ENCODE measurements at places on chromosomes 12 and 14.

DNA sequence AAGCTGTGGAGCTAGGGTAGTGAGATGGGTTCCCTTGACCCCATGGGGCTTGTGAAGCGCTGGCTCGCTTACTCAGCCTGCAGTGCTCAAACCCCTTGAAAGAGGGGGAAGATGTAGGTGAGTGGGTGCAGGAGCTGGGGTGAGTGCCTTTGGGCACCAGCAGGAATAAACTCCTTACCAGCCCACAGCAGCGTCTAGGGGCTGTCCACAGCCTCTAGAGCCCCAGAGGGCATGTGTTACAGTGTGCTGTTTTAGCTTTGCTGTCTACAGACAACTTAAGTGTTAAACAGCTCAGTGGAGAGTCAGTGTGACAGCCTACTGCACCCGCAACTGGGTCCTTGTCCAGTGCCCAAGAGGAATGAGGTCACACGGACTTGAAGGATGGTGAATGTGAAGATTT, 48.0 kb downstream of the TSPAN8 start:
- no peak for DNase-seq

- DNase-seq, result no peak
Observed at GRCh38 chr12:50090391-50090790, 5.2 kb downstream of the SMARCD1 start.

GRCh38 chr14:103385929-103386712, 906 bp downstream of the MARK3 start:
- DNase-seq, result no peak

- DNase-seq, result no peak
Observed at GRCh38 chr12:108783446-108783845, 52.1 kb upstream of the CORO1C start.

DNA sequence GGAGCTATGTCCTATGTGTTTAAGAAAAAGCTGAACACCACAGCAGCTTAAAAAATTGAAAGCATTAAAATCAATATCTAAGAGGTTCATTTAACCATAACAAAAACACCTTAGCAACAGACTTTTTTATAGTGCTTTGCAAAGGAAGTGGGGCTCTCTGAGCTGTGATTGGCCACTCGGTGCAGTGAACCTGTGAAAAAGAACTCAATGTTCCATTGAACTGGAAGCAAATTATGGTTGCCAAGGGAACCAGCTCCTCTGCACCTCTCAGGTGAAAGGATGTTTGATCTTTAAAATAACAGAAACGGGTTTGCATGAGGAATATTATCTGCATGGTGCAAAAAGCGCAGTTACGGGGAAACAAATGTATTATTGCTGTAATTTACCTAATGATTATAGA, 149.4 kb downstream of the SNAPC1 start:
- DNase-seq, result peak; percentile 52

DNA sequence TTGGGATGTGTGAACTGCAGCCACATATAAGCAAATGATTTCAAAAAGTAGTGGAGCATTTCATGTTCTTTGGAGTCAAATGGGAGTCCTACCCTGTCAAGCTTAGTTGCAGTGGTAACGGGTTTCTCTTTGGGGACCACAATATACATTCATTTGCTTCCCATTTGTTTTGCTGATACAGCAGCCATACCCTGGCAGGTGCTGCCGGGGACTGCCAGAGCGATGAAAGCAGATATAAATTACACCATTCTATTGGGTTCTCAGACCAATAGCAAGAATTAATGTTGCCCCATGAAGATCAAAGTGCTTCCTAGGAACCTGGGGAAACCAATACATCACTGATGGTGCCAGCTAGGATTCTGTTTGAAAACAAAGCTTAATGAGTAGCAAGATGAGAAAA, 1621.5 kb upstream of the FLRT2 start:
- DNase-seq, result no peak

DNA sequence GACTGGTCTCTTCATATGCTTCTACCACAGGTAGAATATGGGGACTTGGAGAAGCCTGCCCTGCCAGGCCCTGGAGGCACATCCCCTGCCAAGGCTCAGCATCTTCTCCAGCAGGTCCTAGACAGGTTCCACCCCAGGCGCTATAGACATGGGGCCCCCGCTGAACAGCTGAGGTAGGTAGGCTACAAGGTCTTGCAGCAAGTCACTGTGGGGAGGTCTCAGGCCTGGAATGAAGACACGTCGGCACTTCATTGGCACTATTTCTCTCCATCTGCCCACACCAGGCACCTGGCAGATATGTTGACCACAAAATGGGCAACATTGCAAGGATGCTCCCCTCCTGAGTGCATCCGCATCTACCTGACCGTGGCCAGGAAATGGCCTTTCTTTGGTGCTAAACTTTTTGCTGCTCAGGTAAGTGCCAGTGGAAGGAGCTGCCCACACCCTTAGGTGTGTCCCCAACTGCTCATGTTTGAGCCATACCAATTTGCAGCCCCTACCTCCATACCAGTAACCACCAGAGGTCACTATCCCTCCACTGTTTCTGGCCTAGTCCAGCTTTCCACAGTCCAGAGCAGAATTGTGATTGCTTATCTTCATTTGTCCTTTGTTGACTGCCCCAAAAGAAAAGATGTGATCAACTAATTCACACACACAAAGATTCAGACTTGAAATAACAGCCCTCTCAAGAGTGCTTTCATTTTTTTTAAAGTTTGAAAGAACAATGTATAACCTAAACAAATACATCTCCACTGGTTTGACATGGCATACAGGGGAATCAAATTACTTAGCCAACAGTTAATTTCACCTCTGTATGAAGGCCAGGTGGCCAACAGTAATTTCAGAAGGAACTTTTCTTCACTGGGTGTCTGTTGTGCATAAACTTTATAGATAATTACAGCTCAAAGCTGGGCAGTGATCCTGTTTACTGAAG, 16.1 kb downstream of the PIGH start:
- no peak for DNase-seq

GRCh38 chr14:29521526-29522137, 406.0 kb downstream of the PRKD1 start:
- no peak for DNase-seq

GRCh38 chr14:23183479-23183878, at the start of gene SLC7A8:
Gene SLC7A8, minus strand, starts transcription at chr14:23183660. Its CDS starts 746 bp downstream, at chr14:23182914.
- DNase-seq, result peak; percentile 13

DNA sequence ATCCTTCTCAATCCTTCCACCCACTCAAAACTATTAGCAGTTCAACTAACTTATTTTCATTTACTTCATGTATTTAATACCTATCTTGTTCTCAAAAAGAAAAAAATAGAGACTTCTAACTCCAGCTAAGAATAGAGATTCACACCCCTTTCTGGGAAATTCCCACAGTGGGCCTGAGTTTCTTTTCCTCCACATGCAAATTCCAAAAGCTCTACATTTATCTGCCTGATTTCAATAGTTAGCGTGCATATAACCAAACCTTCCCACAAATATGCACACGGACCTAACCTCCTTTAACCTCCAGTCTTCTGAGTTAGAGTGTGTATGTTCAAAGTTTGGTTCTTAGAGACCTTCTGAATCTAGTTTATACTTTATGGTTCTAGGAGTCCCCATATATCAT, 62.5 kb downstream of the GRIN2B start:
- DNase-seq, result no peak

- no peak for DNase-seq
Observed at GRCh38 chr12:123681605-123682004, 10.7 kb downstream of the TCTN2 start.

DNA sequence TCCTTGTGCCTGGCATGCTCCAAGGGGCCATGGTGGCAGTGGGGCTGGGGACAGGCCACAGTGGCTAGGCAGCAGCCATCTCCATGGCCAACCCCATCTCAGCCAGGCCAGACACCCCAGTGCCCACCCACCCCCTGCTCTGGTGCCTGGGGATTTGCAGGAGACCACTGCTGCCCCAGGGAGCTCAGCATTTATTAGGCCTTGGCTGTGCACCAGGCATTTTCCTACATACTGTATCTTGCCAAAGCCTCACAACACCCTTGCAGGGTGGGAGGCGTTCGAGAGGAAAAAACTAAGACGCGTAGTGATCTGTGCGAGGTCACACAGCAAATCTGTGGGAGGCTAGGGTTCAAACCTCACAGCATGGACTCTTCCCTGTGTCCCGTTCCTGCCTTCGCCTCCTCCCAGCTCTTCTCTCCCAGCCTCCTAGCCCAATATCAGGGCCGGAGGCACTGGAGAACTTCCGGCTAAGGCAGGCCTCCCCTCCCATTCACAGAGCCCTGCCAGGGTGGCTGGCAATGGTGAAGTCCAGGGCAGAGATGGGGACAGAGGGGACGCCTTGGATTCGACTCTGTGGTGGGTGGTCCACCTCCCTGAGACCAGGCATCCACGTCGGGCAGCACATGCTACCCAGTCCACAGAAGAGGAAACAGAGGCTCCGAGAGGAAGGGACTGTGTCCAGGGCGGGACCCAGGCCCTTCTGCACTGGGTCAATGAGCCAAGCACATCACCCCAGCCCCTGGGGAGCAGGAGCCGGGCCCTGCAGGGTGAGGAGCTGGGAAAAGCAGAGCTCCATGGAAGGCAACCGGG, 57.4 kb downstream of the FAM222A start:
- DNase-seq, result no peak

DNA sequence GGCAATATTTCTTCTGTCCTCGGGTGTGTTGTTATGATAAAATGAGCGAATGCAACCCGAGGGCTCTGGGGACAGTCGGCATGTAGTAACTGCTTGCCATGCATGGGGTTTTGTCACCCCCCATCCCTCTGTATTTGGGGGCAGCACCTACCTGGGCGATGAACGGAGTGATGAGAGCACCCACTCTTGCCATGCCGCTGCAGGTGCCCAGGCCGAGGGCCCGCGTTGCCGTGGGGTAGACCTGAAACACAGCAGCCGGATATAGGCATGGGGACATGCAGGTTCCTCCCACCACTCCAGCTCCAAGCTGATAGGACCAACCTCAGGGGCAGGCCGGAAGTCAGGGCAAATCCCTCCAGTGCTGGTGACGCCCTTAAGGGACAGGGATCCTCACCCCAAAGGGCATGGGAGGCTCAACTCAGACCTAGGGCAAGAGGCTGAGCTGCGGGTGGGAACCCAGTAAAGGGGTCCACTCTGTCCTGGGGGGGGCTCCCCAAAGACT, 35.8 kb downstream of the DAO start:
- DNase-seq, result no peak

- DNase-seq, result no peak
Observed at GRCh38 chr14:79986251-79986650, 225.1 kb downstream of the DIO2 start.

GRCh38 chr14:100165376-100165775, 5.9 kb upstream of the DEGS2 start:
- DNase-seq, result no peak

DNA sequence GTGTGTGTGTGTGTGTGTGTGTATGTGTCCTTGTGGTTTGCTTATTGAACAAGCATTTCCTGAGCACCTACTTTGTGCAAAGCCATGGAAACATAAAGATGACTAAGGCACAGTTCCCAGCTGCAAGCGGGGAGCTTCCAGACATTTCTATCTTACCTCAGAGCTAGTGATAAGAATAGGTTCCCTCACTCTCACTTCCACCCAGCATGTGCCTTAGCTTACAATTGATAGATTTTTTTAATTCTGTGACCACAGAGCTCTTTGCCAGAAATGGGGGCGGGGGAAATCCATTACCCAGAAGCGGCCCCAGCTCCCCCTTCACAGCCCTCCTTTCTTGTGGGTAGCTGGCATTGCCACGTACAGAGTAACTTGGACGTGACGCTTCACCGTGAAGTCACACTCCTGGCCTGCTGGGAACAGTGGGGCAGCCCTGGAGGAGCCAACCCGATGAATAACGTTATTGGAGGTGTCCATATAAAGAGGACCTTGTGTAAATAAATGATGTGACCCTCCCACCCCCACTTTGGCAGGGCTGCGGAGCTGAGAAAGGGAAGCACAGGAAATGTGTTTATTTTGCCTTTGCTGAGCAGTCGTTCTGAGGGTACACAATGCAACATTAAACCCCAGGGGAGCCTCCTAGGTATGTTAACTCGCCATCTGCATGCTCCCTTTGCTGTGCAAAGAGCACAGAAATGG, 238.9 kb downstream of the CHST11 start:
- no peak for DNase-seq

DNA sequence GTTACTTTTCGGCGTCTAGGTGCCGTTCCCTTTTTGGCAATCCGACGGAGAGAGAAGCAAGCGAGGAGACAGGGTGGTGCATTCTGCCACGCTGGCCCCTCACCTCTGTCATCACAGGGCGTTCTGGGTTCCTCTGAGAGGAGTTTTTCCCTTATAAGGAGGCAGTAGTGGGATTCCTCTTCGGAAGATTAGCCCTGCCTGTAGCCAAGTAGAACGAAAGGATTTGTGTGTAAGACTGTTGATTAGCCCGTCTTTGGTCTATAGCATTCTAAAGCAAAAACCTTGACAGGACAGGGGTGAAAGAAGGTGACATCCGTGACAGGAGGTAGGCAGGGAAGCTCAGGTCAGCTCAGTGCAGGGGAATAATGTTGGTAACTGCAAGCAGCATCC, 9.1 kb upstream of the NEMF start:
- no peak for DNase-seq

DNA sequence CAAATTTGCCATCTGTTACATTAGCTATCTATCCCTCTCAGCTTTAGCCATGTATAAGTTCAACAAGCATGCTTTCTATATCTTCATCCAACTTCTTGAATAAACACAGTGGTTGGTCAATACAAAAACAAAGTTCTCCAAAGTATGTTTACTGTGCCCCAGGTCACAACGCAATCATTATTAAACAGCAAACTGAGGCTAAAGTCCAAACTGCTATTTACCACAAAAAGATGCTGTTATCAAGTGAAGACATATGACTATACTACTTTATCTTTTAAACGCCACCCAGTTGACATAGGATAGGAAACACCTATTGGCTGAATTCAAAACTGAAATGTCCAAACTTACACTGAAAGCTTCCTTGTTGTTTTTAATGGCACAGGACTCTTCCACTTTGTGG, 11.7 kb downstream of the ZCCHC8 start:
- no peak for DNase-seq

DNA sequence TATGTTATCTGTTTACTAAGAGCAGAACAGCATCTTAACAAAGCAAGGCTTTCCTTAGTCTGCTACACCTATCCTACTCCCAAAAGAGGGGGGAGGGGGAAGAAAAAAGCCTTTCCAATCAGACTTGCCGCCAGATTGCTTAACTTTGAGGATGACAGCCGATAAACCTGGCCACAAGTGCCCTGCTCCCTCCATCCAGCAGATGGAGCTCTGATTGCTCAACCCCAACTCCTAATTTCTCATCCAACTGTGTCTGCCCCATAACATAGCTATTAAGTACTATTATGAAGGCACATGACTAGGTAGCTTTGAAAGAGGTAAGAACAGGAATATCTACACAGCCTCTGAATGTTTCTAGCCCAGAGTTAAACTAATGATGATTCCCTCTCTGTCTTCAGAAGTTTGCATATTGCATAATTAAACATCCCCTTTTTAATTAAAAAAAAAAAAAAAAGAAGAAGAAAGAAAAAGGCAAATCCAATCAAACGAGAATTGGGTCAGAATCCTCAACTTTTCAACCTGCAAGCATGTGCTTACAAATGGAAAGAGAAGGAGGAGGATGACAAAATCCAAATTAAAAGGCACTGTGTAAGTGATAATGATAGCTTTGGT, 247.4 kb downstream of the GALC start:
- peak; percentile 30 for DNase-seq

GRCh38 chr14:53570411-53571387, 385.9 kb downstream of the BMP4 start:
- no peak for DNase-seq

GRCh38 chr12:91818227-91819131, 327.2 kb downstream of the BTG1 start:
- no peak for DNase-seq

GRCh38 chr12:127771546-127771945, 495.4 kb upstream of the TMEM132C start:
- DNase-seq, result no peak
